ENCODE measurements at places on chromosomes 4 and X.
A peak's percentile ranks its signal among the peaks of the same experiment; 100 is the strongest.

DNA sequence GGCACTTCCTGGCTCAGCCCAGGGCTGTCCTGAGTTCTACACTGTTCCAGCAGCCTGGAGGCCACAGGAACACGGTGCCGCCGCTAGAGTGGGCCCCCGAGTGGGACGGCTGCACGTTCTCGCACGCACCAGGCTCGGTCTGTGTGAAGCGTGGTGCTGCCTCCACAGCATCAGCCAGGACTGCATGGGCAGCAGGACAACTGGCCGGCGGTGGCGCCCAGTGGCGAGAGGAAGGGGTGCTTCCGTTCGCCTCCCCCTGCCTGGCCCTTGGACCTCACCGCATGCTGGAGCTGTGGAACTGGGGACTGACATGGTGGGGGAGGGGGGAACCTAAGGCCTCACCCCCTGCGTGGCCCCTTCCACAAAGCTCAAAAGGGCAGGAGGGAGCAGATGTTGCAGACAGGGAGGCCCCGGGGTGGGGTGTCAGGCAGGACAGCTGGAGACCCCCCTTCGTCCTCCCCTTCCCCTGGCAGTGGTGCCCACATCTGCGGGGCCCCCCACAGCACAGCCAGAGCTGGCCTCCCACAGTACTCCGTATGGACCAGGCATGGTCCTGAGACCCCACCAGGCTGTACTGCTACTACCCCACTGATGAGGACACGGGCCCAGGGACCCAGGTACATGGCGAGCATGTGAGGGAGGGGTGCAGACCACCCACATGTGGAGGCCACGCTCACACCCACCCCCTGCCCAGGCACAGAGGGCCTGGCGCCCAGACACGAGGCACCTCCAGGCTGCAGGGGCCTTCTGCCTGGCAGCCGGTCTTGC is 58.5 kb downstream of the ACOX3 start:
- DNase-seq: no peak

DNA sequence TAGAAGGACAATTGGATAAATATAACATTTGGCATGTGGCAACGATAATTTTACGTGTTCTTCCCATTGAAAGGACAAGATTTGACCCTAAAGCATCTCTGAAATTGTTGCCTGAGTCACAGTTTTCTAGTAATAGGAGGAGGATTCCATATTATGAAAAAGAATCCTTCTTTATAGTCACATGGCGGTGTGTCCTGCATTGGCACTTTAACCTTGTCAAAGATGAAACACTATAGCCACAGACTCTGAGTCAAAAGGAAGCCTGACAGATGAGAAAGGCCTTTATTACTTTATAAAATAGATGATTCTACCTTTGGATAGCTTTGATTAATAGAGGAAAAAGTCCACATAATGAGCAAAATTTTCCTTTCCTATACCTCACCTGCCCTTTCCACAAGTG is 11.5 kb downstream of the LNX1 start:
- no peak for DNase-seq

- no peak for DNase-seq
These were observed 136.2 kb upstream of the RPL34 start for GRCh38 chr4:108484187-108484586.

DNA sequence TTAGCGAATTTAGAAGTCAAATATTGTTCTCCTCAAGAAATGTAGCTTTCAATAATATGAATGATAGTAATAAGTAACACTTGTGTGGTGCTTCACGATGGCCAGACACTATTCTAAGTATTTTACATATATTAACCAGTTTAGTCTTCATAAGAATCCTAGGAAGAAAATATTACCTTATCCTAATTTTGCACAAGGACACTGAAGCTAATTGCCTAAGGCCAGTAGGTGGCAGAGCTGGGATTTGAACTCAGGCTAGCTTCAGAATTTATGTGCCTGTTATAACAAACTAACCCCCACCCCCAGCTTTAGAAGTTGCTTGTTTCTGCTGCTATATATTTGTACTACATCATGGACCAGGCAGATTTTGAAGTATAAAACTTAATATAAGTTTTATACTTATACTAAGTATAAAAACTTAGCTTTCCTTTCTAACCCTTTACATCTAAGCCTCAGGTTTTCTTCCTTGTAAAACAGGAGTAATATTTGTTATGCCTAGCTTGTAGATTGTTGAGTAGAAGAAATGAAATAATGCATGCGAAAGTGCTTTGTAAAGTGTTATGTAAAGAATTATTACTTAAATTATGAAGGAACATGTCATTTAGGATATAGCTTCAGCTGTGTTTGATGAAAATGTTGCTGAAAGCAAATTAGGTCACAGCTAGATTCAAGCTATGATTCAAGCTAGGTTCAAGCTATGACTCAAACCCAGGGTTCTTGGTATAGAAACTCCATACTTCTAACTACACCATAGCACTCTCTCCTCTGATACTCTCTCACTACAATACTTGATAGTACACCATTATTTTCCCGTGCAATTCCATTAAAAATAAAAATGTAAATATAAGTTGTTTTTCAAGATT is 4.2 kb upstream of the CDS1 start:
- no peak for DNase-seq

GRCh38 chr4:21046141-21046540 is 345.9 kb downstream of the PACRGL start:
- no peak for DNase-seq

DNA sequence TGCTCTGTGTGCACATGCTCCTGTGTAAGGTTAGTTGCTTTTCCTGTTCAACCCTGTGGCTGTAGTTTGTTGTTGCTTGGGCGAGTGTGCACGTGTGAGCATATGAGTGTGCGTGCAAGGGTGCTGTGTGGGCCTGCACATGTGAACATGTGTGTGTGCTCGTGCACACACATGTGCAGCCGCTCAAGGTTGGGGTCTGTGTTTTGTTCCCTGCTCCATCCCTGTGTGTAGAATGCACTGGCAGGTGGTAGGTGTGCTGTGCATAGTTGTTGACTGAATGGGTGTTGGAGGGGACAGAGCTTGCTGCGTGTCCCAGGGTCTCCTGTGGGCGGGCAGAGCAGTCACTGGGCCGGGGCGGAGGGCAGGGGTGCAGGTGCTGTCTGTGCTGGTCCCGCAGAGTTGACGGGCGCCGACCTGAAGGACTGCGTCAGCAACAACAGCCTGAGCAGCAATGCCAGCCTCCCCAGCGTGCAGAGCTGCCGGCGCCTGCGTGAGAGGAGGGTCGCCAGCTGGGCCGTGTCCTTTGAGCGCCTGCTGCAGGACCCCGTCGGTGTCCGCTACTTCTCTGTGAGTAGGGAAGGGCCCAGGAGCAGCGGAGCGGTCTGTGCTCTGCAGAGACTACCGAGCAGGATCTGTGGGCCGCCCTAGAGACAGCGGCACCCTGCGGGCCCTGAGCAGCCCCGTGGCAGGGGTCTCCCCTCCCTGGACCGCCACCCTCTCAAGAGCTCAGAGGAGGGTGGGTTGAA is 27.9 kb upstream of the HGFAC start:
- no peak for DNase-seq

DNA sequence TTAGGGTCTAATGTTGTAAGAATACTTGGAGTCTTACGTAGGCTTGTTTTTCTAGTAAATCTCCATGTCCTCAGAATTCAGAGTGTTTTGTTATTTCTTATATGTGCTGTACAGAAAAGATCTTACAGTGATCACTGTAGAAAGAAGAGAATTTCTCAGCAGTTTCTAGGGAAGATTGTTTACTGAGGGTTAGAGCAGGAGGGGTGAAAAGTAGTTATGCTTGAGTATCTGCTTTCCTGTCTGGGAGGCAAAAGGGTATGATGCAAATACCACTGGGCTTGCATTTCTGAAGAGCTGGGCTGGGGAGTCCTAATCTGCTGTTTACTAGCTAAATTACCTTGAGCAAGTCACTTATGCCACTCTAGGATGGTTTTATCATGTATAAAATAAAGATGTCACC is 78.2 kb downstream of the BEND4 start:
- DNase-seq: no peak

GRCh38 chr4:142353149-142353738 is 492.9 kb downstream of the INPP4B start:
- no peak for DNase-seq

DNA sequence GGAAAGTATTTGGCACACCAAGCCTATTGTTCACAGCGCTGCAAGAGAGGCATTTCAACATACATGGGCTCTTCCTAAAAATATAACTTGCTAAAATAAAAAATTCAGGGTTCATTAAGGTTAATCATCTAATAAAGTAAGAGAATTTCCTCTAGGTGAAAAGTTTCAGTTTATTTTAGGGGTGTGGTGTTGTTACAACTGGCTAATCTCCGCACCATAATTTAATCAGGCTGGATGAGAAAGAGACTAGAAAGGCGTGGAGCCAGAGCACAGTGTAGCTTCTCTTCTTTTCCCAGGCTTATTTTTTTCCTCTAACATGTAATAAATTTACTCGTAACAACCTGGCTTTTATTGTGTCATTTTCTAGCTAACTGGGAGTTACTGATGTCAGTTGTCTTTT is 47.9 kb downstream of the FHL1 start:
- no peak for DNase-seq

GRCh38 chrX:10797466-10797865 is 177.1 kb upstream of the MID1 start:
- DNase-seq: no peak

DNA sequence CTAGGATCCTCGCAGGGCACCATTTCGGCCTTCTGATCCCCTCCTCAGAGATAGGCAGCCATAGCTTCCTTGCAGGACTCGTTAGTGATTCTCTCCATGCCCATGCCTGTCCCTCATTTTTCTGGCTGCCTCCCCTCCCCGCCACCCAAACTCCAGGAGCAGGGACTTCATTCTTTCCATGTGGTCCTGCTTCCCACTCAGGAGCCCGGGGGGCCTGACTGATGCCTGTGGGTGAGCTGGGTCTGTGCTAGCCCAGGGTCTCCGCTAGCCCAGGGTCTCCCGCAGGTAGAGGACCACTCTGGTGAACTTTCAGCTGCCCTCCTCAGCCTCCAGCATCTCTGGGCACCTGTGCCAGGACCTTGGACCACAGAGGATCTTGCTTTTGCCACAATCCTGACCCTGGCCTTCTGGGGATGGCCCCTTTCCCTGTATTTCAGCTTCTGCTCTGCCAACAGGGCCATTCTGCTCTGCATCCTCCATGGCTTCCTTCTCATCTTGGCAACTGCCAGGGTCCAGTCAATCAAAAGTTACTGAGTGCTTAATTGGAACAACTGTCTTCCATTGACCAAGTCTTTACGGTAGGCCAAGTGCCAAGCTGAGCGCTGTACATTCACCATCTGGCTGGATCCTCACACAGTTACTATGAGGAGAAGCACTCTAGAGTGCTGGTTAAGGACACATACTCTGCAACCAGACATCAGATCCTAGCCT is 152.2 kb downstream of the EFNB1 start:
- no peak for DNase-seq

DNA sequence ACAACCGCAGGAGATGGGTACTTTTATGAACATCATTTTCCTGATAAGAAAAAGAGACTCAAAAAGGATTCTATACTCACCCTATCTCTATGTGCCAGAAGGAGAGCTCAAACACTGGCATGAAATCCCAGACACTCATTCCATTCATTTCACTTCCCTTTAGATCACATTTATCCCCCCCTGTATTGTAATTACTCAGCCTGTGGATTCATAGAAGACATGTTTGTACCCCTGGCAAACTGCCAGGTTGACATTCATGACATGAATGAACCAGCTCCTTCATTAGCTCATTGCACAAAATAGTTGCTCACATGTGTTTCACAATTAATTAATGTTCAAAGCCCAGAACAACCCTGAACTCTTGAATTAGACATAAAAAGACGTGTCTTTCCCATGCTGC is 4.9 kb downstream of the SMR3A start:
- no peak for DNase-seq

GRCh38 chrX:143058120-143058519 is 32.4 kb downstream of the SPANXN4 start:
- DNase-seq: no peak

DNA sequence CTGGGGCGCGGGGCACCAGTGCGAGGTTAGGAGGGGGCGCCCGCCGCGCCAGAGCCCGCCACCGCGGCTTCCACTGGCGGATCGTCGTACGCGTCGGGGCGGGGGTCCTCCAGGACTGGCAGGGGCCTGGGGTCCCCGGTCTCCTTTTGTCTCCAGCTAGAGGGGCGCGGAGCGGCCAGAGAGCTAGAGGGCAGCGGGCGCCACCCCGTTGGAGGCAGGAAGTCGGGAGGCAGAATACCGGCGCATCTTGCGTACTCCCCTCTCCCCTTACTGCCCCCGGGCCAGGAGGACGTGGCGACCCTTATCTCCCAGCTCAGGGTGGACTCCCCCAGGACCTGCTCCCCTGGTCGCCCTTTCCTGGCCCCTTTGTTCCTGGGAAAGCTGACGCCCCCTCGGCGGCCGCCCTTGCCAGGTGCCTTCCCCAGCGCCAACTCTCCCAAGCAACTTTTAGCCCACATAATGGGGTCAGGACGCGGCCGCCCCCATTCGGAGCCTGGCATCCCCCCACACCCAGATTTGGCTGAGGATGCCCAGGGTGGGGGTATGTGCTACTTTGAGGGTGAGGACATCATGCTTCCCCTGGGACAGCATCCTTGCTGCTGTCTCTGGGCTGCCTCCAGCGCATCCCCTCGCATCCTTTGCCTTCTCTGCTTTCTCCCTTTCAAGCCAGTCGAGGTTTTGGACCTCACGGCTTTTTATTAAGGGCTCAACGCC is 933 bp downstream of the CNKSR2 start:
- peak; percentile 9 for DNase-seq

GRCh38 chr4:82886147-82886942 is 4.6 kb downstream of the SEC31A start:
- DNase-seq: no peak

Measured in left colon (tissue), 2 donors.